GM23248 (cell line): ENCODE measurements at places on chromosomes 6 and 20. TPM values are rescaled to one million over a fixed set of nuclear protein-coding genes. Genes with fewer than 3 reads are reported as not detected.

The NOX3 gene
- not detected in 2 replicates for polyA plus RNA-seq

The RIN2 gene
- polyA plus RNA-seq = 45.3 and 45.6 TPM in 2 replicates

The BPIFB4 gene
- not detected in 2 replicates for polyA plus RNA-seq

The TMEM74B gene
- 0.18 and 0.23 TPM in 2 replicates for polyA plus RNA-seq

The NKX2-2 gene
- polyA plus RNA-seq = not detected in 2 replicates

The GPR63 gene
- 0.10 and 0.11 TPM in 2 replicates for polyA plus RNA-seq

The CBLN4 gene
- not detected in 2 replicates for polyA plus RNA-seq

The PHF10 gene
- 5.9 and 6.5 TPM in 2 replicates for polyA plus RNA-seq

The OPN5 gene
- polyA plus RNA-seq = not detected in 2 replicates

The SUPT3H gene
- 9.3 TPM in 2 replicates for polyA plus RNA-seq

The OR14J1 gene
- not detected in 2 replicates for polyA plus RNA-seq

The CYP24A1 gene
- 0.37 and 0.43 TPM in 2 replicates for polyA plus RNA-seq

The PRR18 gene
- not detected in 2 replicates for polyA plus RNA-seq

The PHACTR1 gene
- 0.65 and 0.82 TPM in 2 replicates for polyA plus RNA-seq

- DNase-seq = no peak
These were observed 227.3 kb downstream of the PREX1 start for GRCh38 chr20:48600470-48600945.

DNA sequence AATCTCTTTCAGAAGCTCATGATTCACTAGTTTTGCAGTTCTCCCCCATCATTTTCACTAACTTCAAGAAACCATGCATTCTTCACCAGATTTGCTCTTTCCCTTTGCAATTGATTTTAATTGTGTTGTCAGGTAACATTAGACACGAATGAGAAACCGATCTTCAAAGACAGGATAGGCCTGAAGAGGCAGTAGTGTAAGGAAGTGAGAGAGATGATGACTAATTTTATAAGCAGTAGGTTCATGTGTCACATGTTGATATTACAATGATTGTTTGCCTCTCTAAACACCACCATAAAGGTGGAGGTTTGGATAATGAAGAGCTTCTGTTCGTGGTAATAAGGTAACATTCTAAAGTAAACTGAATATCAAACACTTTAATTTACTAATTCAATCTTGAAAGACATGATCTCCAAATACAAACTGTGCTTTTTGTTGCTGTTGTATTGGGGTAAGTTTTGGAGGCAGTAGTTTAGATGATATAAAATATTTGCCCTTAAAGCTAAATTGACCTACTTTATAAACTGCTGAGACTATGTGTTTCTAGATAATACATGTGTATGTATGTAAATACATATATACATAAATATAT, 207.2 kb downstream of the PHACTR1 start:
- DNase-seq = no peak

DNA sequence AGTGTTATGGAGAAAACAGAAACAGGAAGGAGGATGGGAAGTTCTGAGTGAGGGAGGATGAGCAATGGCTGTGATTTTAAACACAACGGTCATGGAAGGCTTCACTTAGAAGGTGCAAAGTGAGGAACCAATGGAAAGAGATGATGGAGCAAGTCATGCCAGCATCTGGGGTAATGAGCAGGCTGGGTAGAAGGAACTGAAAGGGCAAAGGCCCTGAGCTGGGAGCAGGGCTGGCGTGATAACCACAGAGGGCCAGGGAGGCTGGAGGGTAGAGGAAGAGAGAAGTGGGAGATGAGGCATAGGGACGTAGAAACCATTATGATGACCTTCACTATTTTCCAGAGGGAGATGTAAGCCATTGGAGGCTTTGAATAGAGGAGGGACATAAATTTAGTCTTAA, 43.6 kb downstream of the NHLRC1 start:
- no peak for DNase-seq

GRCh38 chr6:84588697-84589080, 175.7 kb downstream of the TBX18 start:
- DNase-seq = no peak

DNA sequence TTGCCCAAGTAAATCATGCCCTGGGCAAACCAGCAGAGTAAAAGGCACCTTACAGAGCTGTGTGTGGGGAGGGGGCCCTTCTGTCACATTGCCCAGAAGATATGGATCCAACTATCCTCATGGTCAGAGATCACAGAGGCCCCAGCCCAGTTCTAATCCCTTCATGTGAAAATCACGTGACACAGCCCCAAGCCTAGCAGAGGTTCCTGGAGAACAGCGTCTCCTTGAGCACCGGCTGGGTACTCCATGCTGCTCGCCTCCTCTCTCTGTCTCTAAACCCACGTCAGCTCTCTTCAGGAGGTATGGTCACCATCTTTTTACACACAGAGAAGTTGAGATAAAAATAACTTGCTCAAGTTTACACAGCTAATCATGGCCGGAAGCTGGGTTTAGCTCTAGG, 230.2 kb downstream of the ANKRD60 start:
- DNase-seq = no peak

- DNase-seq = no peak
These were observed 9.8 kb upstream of the DCBLD1 start for GRCh38 chr6:117472667-117473066.

DNA sequence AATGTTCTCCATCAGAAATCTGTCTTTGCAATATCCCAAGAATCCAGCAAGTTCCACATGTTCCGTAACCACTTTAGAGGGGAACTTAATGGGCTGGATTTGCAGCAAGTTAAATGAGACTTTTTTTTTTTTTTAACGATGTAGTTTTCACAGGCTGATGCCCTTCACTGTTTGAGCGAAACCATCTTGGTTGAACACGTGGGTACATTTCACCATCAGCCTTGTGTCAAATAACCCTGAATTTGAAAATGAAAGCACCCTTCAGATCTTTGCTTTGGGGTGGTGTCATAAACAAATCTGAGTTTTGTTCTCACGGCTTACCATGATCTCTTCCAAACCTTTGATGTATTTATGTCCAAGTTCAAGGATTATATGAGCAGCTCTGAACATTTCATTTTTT, 73.7 kb upstream of the EXOC2 start:
- DNase-seq = peak; percentile 10

DNA sequence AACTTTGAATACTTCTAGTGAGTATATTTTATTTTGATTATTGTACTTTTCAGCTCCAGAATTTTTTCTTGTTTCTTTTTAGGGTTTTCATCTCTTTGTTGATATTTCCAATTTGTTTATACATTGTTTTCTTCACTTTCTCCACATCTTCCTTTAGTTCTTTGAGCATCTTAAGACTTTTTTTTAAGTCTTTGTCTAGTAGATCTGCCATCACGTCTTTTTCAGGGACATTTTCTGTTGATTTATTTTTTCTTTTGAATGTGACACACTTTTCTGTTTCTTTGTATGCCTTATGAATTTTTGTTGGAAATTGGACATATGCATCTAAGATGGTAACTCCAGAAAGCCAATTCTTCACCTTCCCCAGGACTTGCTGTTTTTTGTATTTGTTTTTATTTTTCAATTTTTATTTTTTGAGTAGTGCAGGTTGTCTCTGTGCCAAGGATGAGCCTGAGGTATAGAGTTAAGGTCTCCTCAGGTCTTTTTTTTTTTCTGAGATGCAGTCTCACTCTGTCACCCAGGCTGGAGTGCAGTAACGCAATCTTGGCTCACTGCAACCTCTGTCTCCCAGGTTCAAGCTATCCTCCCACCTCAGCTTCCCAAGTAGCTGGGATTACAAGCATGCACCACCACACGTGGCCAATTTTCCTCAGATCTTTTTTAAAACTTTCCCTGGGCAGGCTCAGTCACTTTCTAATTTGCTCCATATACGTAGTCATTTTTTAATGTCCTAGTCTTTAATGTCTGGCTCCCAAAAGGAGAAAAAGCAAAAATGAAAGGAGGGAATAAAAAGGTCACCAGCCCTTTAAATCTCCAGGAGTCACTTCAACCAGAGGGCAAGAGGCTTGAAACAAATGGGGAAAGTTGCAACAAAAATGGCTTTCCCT, 6.7 kb upstream of the CMTR1 start:
- DNase-seq = no peak

GRCh38 chr6:51468704-51469103, 618.7 kb downstream of the PKHD1 start:
- DNase-seq = no peak

DNA sequence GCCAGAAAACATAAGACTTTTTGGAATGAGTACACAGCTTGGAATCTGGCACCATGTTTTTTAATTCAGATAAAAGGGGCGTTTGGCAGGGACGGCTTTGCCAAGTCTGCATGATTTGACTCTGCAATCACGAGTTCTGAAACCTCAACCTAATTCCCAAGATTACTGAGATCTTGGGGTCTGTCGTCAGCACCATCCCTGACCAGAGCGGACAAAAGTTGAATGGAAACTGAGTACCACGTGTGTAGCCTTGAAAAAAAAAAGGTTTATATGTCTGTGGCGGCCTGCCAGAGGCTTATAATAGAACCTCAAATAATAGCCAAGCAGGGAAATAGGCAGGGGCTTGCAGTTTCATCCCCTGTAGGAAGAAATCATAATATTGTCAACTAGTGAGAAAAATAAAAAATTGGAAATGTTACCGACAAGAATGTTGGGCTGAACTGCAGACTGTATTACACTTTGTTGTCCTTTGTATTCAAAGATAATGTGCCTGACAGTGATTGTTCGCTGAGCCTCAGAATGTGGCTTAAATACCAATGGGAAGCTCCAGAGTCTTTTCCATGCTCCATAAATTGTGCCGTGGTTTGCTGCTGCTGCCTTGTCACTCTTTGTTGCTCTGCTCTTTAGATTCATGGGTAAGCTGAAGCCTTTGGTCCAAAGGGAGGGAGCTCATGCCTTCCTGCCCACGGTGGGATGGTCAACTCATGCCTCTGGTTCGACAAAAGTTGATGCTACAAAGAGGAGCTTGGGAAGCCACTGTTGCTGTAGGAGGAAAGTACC, 118.8 kb upstream of the ARID1B start:
- DNase-seq = peak; percentile 86

DNA sequence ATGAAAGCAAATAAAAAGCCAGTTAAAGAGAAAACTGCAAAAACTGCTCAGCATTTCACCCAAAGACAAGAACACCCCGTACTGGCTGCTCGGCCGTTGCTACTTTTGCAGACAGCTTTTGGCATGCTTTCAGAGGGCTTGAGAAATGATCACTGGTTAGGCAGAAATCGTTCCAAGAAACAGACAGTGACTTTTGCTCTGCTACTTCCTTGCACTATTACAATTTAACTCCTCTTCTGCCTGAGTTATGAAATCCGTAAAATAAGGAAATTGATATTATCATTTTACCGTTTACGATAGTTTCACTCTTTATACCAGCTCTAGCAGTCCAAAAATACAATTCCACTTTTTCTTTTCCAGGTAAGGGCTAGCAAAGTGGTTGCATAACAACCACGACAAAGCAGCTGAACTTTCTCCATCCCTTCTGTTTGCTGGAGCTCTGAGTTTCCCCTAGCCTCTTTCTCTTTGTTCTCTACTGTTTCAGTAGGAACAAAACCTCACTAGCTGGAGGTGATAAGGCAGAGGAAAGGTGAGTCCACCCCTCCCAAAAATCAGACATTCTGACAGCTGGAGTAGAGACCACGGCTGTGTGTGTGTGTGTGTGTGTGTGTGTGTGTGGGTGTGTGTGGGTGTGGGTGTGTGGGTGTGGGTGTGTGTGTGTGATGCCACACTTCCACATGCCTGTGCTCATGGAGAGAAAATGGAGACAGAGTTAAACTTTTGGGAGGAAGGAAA, 191.8 kb upstream of the RREB1 start:
- peak; percentile 70 for DNase-seq

- DNase-seq = no peak
These were observed 29.2 kb downstream of the TGM2 start for GRCh38 chr20:38135651-38136420.

DNA sequence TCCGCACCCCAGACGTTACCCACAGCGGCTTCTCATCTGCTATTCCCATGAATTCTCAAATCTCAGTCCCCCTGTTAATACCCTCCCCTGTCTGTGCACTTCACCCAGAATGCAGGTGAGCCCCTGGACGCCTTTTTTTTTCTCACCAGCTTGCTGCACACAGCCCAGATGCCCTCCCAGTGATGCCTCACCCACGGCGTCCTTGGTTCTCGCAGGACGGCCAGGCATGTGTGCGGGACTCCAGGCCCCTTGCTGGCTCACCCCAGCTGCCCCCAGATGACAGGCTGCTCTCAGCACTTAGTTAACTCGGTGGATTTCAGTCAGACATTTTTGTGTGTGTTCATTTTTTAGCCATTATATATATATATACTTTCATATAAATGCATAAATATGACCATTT, 25.4 kb upstream of the PI16 start:
- DNase-seq = peak; percentile 51

DNA sequence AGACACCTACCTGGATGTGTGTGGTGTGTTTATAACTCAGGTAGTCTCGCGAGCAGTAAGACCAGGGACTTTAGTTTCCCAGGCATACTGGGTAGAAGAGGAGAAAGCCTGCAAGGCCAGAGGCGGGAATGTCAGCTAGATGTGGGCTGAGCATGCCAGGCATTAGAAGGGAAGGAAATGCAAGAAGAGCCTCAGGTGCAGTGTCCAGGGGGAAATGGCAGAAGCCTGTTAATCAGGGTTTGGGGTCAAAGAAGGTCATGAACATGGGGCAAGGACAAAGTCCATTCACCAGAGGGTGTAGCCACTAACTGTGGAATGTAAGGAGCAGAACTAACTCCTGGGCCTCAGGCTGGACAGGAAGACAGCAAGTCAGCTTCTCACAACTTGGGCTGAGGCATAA, 305.0 kb downstream of the SMOC2 start:
- no peak for DNase-seq

GRCh38 chr6:148959008-148959407, 212.2 kb downstream of the UST start:
- peak; percentile 14 for DNase-seq

- DNase-seq = peak; percentile 39
These were observed 904.3 kb upstream of the FLRT3 start for GRCh38 chr20:15241681-15242080.

DNA sequence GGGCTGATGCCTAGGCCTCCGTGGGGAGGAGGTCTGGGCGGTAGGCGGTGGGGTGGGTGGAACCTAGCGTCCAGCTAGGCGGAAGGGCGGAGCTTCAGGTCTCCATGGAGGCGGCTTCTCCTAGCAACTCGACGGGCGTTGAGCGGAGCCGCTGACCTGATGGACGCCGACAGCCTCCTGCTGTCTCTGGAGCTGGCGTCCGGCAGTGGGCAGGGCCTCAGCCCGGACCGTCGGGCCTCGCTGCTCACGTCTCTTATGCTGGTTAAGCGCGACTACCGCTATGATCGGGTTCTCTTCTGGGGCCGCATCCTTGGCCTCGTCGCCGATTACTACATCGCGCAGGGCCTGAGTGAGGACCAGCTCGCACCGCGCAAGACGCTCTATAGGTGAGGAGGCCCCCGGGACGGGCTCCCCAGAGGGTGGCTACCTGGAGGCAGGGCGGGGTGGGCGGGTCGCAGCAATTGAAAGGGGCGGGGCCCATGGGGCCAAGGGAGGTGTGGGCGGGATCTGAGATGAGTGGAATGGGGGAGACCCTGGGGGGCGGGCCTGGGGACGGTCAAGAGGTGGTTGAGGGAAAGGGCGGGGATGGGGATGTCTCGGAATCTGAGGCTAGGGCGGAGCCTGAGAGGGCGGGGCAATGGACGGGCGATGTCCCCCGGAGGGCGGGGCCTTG, at the start of gene RSPH9:
Gene RSPH9 (plus strand): TSS at position 97 of the 673 bp plus-strand sequence. CDS start 63 bp downstream, at position 160.
- DNase-seq = peak; percentile 77

GRCh38 chr20:37566590-37567330, 39.1 kb upstream of the BLCAP start:
- no peak for DNase-seq
